ENCODE measurements at places on chromosomes 13 and 19. TPM values are rescaled to one million over a fixed set of nuclear protein-coding genes. Genes with fewer than 3 reads are reported as not detected.

DNA sequence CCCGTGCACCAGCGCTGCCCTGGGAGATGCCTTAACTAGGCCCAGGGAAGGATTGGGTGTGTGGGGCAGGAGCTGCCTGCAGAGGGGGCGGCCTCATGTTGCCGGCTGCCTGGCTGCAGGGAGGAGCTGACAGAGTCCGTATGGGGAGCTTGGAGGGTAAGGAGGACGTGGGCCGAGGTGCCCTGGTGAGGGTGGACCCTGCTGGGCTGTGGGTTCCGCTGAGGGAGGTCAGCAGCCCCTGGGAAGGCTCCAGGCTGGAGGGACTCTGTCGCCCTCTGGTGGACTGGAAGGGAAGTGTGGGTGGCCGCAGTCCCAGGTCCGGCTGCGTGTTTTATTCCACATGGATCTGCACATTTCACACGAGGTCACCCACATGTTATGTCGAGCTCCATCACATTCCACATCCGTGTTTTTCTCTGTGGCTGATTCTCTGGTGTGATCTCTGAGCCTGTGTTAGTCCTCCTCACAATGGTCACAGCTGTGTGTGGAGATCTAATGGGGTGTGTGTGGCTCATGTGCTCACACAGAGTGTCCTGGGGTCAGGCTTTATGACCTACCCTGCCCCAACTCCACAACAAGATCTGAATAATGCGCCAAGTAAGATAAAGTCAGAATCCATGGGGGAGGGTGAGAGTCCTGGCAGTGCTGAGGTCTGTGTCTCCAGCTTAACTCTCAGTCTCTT, 1.8 kb upstream of the CEACAM8 start:
- no peak overlapping the region for H3K27ac ChIP-seq
- H3K27me3 ChIP-seq: peaks cover 14% of the 10 kb centered on the region
- no peaks in the 10 kb centered on the region for H3K4me1 ChIP-seq
- H3K4me3 ChIP-seq: no peak overlapping the region

Gene FGF22
- not detected for total RNA-seq

GRCh38 chr19:40219721-40220276, 1.6 kb upstream of the TTC9B start:
- no peak overlapping the region for H3K4me3 ChIP-seq
- H3K27ac ChIP-seq: no peak overlapping the region
- peaks cover 3% of the 10 kb centered on the region for H3K36me3 ChIP-seq
- DNase-seq: no peak

GRCh38 chr19:15550929-15551292, 42.6 kb downstream of the CYP4F22 start:
- no peak for DNase-seq
- H3K27me3 ChIP-seq: peaks cover 2% of the 10 kb centered on the region
- no peaks in the 10 kb centered on the region for H3K36me3 ChIP-seq
- peaks cover 31% of the 10 kb centered on the region for H3K4me1 ChIP-seq
- peak overlapping the region; percentile 84 for H3K27ac ChIP-seq

DNA sequence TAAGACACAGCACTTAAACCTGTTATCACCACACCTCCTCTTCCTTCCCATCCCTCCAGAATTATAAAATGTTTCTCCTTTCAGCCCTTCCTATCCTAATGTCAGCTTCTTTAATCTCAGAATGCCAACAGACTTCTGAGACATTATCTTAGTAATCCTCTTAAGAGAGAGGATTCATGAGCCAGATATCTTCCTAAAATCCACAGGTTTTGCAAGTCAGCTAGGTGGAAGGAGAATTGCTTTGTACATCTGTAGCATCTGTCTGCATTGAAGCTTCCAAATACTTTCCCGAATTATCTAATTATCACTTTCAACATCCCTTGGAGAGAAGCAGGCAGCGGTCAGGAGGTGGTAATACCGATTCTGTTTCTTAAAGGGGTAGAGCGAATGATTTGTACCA, 179.1 kb downstream of the DCT start:
- no peak overlapping the region for H3K4me3 ChIP-seq
- H3K4me1 ChIP-seq: no peaks in the 10 kb centered on the region
- no peak overlapping the region for H3K27ac ChIP-seq
- no peak for DNase-seq
- H3K27me3 ChIP-seq: no peaks in the 10 kb centered on the region
- H3K36me3 ChIP-seq: no peaks in the 10 kb centered on the region

DNA sequence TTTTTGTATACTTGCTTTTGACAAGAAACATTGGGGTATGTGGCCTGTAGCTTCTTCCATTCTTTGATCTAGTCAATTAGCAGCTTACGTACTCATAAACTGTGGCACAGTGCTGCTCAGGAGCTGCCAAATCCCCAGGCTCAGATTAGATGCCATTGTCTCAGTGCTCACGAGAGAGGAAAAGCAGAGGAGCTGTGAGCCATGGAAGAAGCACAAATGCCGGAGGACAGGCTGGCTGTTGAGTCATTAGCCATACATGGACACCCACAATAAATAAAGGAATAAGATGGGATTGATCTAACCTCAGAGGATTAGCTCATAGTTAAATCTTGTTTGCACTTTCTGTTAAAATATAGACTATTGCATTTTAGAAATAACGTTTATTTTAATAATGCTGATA, 121.7 kb downstream of the POSTN start:
- no peaks in the 10 kb centered on the region for H3K36me3 ChIP-seq
- H3K4me3 ChIP-seq: no peak overlapping the region
- DNase-seq: no peak
- no peaks in the 10 kb centered on the region for H3K27me3 ChIP-seq

DNA sequence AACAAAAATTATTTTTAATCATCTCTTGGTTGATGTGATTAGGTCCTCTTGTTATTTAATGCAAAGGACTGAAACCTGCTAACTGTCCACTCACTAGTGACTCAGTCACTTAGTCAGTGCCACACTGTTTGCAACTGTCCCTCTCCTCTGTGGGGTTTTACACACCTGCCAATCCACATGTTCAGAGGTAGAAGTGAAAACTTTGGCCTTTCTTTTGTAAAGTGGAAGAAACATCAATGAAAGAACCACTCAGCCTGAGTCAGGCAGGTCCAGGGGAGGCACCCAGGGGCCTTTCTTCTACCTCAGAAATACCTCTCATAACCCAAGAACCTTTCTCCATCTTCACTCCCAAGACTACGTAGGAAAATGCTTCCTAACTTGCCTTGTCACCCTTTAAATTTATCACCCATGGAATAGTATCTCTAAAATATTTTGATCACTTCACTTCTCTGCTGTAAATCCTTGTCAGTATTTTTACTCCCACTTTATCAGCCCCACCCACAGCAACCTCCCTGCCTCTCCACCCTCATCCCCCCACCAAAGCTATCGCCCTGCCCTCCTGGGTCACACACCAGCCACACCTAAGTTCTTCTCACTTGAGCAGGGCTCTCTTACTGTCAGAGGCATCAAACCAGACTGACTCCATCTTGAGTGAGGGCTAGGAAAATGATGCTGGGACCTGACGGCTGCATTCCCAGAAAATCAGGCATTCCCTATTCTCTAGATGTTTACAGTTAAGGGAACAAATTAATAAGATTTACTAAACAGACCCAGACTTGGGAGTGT, 29.6 kb upstream of the EEF1AKMT1 start:
- DNase-seq: no peak
- H3K4me3 ChIP-seq: no peak overlapping the region
- no peaks in the 10 kb centered on the region for H3K4me1 ChIP-seq
- H3K27me3 ChIP-seq: no peaks in the 10 kb centered on the region
- H3K36me3 ChIP-seq: peaks cover 14% of the 10 kb centered on the region

DNA sequence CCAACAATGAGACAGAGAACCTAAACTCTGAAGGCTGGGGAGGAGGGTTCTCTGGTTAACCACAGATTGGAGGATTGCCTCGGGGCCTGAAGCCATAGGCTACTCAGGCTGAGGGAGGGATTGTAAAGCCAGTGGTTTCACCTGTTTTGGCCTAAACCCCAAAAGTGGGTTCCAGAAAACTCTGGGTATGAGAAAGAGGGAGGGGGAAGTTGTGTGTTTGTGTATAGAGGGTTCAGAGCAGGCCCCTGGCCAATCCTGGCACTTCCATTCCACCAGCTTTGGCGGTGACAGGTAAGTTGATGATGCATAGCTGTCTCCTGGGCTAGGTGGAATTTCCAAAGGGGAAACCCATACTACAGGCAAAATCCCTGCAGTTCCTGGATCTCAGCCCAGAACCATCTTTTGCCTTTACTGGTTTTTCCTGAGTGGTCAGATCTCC, 13.5 kb upstream of the CCDC97 start:
- peaks cover 93% of the 10 kb centered on the region for H3K36me3 ChIP-seq
- H3K27ac ChIP-seq: peak overlapping the region; percentile 71
- H3K4me3 ChIP-seq: no peak overlapping the region
- H3K4me1 ChIP-seq: peaks cover 71% of the 10 kb centered on the region

GRCh38 chr19:3604227-3604986, 2.3 kb downstream of the TBXA2R start:
- peaks cover 16% of the 10 kb centered on the region for H3K4me1 ChIP-seq
- H3K27me3 ChIP-seq: no peaks in the 10 kb centered on the region
- no peak overlapping the region for H3K27ac ChIP-seq
- no peak for DNase-seq

Measured in activated CD8-positive, alpha-beta T cell treated with anti-CD3 and anti-CD28 coated beads, Interleukin-2, amount 10 ng/mL, durations not matched to agents 7 days and 5 days (primary cell).